Activated CD8-positive, alpha-beta memory T cell treated with anti-CD3 and anti-CD28 coated beads for 48 hours (primary cell): ENCODE measurements at places on chromosomes 3 and 15.

- no peak for DNase-seq
These were observed 424.8 kb downstream of the LPP start for GRCh38 chr3:188578576-188579363.

- no peak for DNase-seq
These were observed 39.2 kb upstream of the GADL1 start for GRCh38 chr3:30933478-30934207.

DNA sequence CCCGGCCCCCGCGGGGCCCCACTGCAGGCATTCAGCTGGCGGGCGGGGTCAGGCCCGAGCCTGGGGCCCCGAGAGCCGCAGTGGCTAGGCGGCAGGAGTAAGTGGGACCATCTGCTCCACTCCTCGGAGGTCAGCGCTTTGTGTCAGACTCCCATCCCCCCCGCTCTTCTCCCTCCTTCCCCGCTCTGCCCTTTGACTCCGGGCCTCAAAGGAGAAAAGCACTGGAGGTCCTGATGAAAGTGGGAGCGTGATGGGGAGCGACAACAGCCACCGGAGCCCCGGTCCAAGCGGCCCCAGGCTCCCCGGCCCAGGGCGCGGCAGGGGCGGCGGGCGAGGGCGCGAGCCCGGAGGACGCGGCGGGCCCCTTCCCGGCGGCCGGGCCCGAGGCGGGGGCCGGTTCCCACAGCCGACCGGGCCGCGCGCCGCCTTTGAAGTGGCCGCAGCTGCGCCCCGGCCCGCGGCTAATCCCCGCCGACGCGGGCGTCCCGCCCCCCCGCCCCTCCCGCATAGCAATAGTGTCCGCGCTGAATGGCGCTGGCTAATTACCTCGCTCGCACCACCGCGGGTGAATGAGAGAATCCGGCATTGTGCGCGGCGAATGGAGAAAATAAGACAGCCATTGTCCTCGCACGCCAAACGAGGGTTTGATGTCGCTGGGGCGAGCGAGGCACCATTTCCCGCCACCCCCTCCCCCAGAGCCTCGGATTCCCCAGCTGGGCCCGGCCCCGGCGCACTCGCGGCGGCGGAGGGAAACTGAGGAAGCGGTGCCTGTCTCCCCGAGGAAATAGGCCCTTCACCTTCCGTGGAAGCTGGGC, 22.4 kb downstream of the IGDCC3 start:
- DNase-seq, result no peak

- no peak for DNase-seq
These were observed 17.4 kb upstream of the TMPRSS7 start for GRCh38 chr3:112017091-112017490.

DNA sequence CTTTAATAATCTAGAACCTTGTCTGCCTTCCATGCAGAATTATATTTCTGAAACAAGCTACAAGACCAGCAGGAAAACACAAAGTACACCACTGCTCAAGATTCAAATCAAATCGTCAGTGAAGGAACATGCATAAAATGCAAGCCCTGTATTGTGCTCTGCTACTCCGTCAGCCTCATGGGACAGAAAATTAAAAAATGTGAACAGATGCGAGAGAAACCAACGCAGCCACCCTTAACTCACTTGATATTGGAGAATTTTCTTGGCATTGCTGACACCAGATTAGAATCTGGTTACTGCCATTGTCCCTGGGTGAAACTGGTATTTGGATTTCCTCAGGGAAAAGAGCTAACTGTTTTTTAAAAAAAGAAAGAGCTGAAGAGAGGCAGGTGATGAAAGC, 23.6 kb downstream of the ANXA2 start:
- no peak for DNase-seq

GRCh38 chr3:179081885-179082284, 10.3 kb upstream of the ZMAT3 start:
- no peak for DNase-seq

DNA sequence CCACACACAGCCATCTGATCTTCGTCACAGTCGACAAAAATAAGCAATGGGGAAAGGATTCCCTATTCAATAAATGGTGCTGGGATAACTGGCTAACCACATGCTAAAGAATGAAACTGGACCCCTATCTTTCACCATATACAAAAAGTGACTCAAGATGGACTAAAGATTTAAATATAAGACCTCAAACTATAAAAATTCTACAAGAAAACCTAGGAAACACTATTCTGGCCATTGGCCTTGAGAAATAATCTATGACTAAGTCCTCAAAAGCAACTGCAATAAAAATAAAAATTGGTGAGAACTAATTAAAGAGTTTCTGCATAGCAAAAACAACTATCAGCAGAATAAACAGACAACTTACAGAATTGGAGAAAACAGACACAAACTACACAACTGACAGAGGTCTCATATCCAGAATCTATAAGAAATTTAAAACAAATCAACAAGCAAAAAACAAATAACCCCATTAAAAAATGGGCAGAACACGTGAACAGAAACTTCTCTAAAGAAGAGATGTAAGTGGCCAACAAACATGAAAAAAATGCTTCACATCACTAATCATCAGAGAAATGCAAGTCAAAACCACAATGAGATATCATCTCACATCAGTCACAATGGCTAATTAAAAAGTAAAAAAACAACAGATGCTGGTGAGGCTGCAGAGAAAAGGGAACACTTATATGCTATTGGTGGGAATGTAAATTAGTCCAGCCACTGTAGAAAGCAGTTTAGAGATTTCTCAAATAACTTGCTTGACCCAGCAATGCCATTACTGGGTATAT, 104.0 kb downstream of the NR1I2 start:
- DNase-seq, result no peak

GRCh38 chr3:7249493-7250076, 388.7 kb downstream of the GRM7 start:
- DNase-seq, result no peak

- no peak for DNase-seq
These were observed 392.8 kb downstream of the TUSC7 start for GRCh38 chr3:117102426-117102825.

DNA sequence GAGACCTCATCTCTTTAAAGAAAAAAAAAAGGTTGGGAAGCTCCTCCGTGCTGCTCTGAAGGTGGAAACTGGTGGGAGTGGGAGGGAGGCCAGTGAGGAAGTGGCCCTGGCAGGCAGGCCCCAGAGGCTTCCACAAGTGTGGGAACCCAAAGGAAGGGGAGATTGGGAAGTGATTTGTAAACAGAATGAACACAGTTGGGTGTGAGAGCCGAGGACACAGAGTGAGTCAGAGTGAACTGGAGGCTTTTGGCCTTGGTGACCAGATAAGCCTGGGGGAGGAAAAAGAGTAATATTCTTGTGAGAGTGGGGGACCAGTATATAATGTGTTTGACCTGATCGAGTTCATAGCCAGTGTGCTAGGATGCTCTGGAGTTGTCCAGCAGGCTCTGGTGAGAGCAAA, 23.0 kb downstream of the MKRN2 start:
- DNase-seq, result no peak

GRCh38 chr3:127692501-127693335, 20.0 kb downstream of the ABTB1 start:
- DNase-seq, result no peak

DNA sequence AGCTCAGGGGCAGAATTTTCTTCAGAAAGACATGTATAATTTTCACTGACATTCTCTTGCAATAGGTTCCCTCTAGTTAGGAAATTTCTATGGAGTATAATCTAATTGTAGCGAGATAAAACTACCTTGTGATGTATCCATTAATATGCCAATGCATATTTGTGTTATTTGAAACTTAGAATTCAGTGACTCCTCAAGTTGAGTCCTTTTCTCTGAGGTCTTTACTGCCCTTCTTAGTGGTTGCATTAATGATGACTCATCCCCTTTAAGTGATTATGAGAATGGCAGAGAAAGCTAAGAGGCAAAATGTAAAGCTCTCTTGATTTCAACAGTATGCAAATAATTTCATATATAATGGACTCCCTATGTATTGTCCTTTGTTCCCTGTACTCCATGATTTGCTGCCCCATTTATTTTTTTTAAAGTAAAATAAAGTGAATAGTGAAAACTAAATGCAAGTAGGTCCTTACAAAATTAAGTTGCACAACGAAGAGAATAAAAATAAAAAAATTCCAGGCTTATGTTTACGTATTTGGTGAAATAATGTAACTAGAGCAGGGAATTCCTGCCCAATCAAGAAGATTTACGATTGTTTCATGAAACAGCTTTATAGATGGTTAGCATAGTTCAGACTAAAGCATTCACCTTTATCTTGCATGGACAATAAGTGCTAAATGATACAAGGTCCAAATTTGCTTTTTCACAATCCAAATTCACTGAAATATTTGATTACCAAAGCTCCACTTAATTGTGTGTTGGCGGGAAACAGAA, 78.1 kb downstream of the ZPLD1 start:
- DNase-seq, result no peak

GRCh38 chr3:130816561-130817445, 70.2 kb upstream of the PIK3R4 start:
- DNase-seq, result no peak

DNA sequence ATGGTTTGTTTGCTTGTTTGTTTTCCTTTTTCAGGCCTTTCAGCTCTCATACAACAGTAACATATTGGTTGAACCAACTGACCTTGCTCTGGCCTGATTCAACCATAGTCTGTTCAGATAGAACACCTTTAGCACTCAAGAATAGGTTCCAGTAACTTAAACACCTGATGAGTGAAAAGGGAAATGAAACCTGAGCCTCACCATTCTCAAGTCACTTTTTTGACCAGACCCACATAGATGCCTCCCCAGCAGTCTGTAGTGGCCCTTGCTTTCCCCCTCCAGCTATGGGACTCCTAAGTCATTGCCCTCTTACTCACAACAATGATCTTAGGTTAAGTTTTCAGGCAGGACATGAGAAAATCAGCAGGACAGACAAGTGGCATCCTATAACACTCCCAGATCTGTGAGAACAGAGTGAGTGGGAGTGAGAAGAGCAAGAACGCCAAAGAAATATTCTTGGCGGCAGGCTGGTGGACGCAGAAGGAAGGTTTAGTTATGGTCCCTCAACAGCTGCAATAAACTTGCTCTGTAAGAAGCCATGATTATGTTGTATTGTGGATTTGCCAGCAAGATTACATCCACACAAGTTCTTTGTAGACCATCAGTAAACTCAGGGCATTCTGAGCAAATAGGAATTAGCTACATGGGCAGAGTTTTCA, 367.5 kb downstream of the MECOM start:
- DNase-seq, result no peak

GRCh38 chr3:191387441-191388077, 57.2 kb upstream of the UTS2B start:
- no peak for DNase-seq

DNA sequence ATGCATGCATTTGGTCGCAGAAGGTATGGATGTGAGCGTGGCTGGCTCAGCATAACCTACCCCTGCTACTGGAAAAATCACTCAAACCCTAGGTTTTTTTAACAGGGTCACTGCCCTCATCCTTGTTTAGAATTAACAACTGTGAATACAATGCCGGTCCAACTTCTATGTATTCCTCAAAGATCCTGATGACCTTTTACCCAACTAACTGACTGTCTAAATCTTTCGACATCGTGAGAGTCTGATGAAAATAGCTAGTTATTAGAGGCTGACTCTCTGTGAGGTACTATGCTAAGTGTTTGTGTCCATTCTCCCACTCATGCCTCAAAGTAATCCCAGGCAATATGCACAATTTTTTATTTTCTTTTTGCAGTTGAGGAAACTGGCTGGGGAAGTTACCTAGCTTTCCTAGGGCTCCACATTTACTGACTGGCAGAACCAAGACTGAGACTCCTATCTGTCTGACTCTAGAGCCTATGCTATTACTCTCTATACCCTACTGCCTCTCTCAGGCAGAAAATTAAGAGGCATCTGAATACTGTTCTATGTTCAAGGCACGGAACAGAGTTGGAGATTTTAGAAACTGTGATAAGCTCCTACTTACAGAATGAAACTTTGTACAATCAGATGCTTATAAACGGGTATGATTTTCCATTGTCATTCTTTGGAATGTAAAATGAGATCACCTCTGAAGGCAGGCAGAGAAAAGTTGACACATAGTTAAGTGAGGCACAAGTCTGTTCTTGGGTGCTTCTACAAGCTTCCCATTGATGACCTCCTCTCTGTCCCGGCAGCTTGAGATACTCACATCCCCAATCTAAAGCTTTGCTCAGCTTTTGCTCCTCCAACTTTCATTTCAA, 56.4 kb downstream of the FILIP1L start:
- DNase-seq, result no peak

- DNase-seq, result no peak
These were observed 742.0 kb upstream of the CCDC54 start for GRCh38 chr3:106635271-106635670.

- no peak for DNase-seq
These were observed 11.2 kb downstream of the UBL7 start for GRCh38 chr15:74449643-74450205.

DNA sequence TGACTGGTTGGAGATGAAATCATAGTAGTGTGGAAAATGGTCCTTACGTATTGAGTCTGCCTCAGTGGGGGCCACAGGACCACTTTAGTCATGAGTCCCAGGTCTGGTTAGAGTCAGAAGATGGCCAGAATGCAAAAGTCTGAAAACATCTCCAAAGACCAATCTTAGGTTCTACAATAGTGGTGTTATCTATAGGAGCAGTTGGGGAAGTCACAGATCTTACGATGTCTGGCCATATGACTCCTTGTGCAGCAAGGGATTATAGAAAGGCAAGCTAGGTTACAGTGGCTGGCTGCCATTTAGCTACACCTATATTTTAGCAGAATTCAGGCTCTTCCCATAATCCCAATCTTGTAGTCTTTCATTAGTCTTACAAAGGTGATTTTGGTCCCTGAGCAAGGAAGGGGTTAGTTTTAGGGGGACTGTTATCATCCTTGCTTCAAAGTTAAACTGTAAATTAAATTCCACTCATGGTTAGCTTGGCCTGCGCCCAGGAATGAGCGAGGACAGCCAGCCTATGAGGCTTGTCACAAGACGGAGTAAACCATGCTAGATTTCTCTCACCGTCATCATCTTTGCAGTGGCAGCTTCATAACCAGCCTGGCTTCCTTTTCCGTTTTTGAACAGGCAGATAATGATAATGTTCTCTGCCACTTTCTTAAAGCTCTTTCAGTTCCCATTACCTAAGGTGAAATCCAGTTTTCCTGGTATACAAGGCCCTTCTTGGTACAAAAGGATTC, 134.1 kb downstream of the VPS8 start:
- DNase-seq, result no peak

DNA sequence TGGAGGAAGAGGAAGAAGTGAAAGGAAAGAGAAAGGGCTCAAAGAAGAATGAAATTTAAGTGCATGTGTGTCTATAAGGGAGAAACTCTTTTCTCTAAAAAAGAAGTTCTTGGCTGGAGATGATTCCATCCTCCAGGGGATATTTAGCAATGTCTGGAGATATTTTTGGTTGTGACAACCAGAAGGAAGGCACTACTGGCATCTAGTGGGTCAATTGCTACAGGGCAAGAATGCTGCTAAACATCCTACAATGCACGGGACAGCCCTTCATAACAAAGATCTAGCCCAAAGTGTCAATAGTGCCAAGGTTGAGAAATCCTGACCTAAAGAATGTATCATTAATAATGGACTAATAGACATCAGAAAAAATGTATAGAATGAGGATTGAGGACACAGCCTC, 57.4 kb upstream of the ST3GAL6 start:
- DNase-seq, result no peak

GRCh38 chr15:27323801-27324200, 352.8 kb downstream of the GABRG3 start:
- DNase-seq, result no peak

GRCh38 chr3:95134693-95135413, 1072.0 kb downstream of the NSUN3 start:
- no peak for DNase-seq

- no peak for DNase-seq
These were observed 15.5 kb upstream of the ACAP2 start for GRCh38 chr3:195458316-195458717.
